ENCODE measurements at places on chromosomes 12 and 14. TPM values are rescaled to one million over a fixed set of nuclear protein-coding genes. Genes with fewer than 3 reads are reported as not detected.

Gene OR4N5
- total RNA-seq, result not detected

Gene MYH6
- under 0.01 TPM for total RNA-seq

Gene NFE2
- 1.8 TPM for total RNA-seq

Gene GPRC5D
- total RNA-seq, result not detected

Gene TBX3
- total RNA-seq, result 7.6 TPM

Gene ATP23
- total RNA-seq, result 8.5 TPM

Gene GPR162
- total RNA-seq, result 87.9 TPM

Gene INHBE
- total RNA-seq, result not detected

Gene SOAT2
- not detected for total RNA-seq

Gene CARMIL3
- 28.8 TPM for total RNA-seq

Gene LMBR1L
- total RNA-seq, result 77.3 TPM

Gene KRT74
- total RNA-seq, result not detected

Gene OR4E2
- not detected for total RNA-seq

Gene GDF3
- not detected for total RNA-seq

Gene HPD
- total RNA-seq, result not detected

Gene TSHR
- total RNA-seq, result 0.92 TPM

Gene MYF5
- not detected for total RNA-seq

Gene RD3L
- total RNA-seq, result 1.2 TPM

Gene GPR84
- 0.23 TPM for total RNA-seq

Gene RBP5
- 0.46 TPM for total RNA-seq

Gene LIN7A
- total RNA-seq, result 60.0 TPM

Gene AQP2
- total RNA-seq, result not detected

Gene PLEKHD1
- 0.23 TPM for total RNA-seq

Gene ACOT4
- 1.8 TPM for total RNA-seq

Gene PMEL
- total RNA-seq, result 0.69 TPM

Gene ESPL1
- total RNA-seq, result 2.5 TPM

Gene CAPS2
- total RNA-seq, result 19.1 TPM

Gene CKAP4
- total RNA-seq, result 40.6 TPM

Gene GRIN2B
- total RNA-seq, result 97.1 TPM

Gene BRI3BP
- total RNA-seq, result 24.0 TPM
